ENCODE measurements at places on chromosomes 7 and 10. TPM values are rescaled to one million over a fixed set of nuclear protein-coding genes. Genes with fewer than 3 reads are reported as not detected.
A peak's percentile ranks its signal among the peaks of the same experiment; 100 is the strongest.

CPVL gene
- 11.7 TPM for total RNA-seq

ATE1 gene
- 83.1 TPM for total RNA-seq

TMEM139 gene
- 0.51 TPM for total RNA-seq

BAMBI gene
- 2.1 TPM for total RNA-seq

SCIN gene
- total RNA-seq: 9.5 TPM

IQUB gene
- total RNA-seq: 1.2 TPM

C10orf105 gene
- 0.10 TPM for total RNA-seq

BRI3 gene
- total RNA-seq: 13.3 TPM

TMEM254 gene
- 7.3 TPM for total RNA-seq

NANOS1 gene
- total RNA-seq: 4.6 TPM

LRRC4 gene
- total RNA-seq: 0.41 TPM

DNA sequence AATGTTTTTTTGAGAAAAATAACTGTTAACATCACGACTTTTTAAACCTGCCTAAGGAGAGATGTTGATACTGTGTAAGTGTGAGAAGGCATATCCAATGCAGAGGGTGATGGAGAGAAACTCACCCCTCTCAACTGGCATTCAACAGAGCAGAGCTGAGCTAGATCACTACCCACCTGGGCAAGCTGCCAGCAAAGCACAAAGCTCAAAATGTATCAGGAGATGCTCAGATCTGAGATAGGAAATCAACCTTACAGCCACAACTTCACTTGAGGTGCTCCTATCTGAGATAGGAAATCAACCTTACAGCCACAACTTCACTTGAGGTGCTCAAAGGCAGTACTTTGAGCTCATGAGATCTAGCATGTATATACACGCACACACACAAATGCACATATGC lies 151.5 kb upstream of the PDE1C start:
- no peak for DNase-seq

DNA sequence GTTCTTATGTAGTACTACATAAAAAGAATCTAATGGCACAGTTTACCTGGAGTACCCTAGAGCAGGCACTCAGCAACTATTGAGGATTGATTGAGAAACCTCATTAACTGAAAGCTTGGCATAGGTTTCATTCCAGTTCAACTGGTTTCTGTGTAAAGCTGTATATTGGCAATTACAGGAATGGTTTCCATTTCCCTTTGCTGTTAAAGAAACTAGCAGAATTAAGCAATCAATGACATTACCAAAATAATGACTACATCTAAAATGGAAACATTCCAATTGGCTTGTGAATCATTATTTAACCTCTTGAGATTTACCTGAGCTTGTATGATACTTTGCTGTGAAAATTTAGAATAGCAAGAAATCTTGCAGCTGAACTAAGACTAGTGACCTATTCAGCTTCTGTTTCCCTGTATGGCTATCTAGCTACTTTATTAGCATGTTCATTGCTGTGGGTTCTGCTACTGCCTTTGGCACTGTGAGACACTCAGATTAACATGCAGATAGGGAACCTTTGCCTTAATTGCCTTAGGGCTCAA lies 33.5 kb upstream of the CADPS2 start:
- DNase-seq: no peak

DNA sequence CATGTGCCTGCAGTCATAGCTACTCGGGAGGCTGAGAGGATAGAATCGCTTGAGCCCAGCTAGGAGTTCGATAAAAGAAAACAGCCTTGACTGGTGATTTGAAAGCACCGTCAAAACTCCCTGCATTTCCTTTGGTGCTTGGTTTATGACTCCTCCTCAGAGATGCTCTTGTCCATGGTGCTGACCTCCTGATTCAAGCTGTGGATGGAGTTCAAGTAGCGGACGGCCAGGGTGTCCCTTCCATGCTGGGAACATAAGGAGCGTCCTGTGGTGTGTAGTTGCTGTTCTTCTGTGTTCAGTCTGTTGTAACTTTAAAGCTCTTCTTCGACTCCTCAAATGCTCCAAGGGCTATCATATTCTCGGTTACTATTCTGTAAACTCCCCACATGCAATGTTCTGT lies 382.5 kb upstream of the KIAA1217 start:
- DNase-seq: peak; percentile 75

DNA sequence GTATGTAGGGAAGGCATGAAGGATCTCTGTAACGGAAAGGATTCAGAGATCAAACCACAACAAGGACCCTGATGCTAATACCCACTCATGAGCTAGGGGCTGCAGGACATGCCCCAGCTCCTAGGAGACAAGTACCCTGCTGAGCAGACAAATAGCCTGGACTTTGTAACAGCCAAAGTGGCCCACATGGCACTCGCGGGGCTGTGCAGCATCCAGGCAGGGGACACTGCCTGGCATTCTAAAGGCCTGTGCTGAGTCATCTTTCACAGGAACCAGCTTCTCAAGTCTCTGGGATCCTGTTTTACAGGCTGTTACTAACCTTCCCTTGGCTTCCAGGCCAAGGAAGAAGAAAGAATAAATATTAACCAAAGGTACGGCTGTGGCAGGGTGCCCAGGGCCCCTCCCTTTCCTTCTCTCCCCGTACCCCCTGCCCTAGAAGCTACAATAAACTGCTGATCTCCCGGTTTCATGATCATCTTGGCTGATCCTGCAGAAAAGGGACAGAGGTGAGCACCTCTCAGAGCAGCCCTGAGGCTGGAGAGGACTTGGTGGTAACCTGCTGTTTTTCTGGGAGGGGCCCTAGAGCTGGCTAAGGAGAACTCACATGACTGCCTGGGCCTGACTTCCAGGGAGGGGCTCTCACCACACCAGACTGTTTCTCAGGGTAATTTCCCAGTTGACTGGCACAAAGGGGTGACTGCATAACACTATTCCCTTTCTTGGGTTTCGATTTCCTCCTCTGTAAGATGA lies 4.2 kb upstream of the RPEL1 start:
- DNase-seq: peak; percentile 50

GRCh38 chr7:96997512-96998032 lies 7.8 kb upstream of the DLX6 start:
- no peak for DNase-seq

GRCh38 chr10:43105102-43105955 lies 28.5 kb downstream of the RET start:
- DNase-seq: peak; percentile 87

GRCh38 chr7:18861514-18862118 lies 255.8 kb downstream of the TWIST1 start:
- no peak for DNase-seq

DNA sequence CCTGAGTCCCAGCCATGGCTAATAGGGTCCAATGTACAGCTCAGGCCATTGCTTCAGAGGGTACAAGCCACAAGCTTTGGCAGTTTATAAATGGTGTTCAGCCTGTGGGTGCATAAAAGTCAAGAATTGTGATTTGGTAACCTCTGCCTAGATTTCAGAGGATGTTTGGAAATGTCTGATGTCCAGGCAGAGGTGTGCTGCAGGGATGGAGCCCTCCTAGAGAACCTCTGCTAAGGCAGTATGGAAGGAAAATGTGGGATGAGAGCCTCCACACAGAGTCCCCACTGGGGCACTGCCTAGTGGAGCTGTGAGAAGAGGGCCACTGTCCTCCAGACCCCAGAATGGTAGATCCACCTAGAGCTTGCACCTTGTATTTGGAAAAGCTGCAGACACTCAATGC lies 779.9 kb downstream of the GRM8 start:
- no peak for DNase-seq

GRCh38 chr10:59843748-59844147 lies 62.6 kb downstream of the CCDC6 start:
- no peak for DNase-seq

DNA sequence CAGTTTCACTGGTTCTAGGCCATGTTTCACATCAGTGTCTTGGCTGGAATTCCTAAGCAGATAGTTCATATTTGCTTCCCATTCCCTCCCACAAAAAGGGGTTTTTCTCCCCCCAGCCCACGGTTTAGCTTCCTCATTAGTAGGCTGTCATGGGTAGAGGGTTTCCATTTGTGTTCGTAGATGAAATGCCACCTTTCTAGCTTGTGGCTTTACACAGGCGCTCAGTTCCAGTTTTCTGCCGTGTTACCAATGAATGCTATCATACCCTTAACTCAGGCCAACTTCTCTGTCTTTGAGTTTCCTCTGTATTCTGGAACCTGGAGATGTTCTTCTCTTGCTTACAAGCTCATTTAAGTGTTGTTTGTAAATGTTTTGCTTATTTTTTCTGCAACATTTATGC lies 26.8 kb downstream of the CALD1 start:
- no peak for DNase-seq

GRCh38 chr10:83252596-83252995 lies 886.7 kb upstream of the GHITM start:
- DNase-seq: peak; percentile 80

DNA sequence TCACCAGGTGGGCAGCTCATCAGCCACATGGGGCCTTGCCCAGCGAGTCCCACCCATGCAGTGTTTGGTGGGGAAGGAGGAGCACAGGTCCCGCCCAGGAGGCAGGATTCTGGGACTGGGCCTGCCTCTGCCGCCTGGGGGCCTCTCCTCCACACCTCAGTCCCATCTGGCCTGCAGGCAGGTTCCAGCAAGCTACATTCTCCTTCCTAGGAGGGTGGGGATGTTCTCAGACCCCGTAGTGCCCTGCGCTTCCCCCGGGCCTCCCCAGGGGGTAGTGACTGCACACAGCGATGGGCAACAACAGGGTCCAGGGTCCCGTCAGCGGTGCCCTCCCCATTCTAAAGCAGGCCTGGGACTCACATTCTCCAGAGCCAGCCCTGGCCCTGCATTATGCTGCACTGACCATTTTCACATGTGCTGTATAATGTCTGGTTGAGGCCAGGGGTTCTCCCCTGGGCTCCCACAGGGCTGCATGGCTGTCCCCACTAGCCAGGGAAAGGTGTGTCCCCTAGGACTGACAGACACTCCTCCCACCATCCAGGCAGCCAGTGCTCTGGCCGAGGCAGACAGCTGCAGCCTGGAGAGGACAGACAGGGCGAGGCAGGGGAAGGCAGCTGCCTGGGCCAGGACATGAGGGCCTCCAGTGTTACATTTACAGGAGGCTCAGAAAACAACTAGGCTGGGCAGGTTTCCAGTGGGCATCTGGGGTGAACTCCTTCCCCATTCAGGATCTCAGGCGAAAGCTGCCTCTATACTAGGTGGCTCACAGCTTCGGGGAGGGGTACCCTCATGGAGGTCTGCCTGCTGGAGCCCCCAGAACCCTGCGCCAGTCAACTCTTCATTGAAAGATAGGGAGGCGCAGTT lies 9.3 kb downstream of the RASGEF1A start:
- peak; percentile 41 for DNase-seq

DNA sequence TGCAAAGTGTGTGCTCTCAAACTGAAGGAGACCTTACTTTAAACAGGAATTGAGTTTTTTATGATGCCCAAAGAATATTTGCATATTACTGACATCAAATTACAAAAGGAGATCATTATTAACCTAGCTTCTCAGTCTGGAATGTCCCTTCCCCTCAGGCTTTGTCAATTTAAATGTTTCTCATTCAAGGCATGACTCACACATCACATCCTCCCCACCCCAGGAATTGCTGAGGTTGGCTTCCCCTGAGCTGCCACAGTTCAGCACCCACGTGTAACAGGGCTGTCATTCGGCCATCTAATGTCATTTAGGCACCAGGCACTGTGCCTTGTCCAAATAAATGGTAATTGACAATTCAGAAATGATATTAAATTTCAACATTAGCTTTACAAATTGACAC lies 305.9 kb upstream of the MGMT start:
- DNase-seq: no peak

GRCh38 chr7:43877968-43878864 lies 8.9 kb upstream of the MRPS24 start:
- DNase-seq: no peak

DNA sequence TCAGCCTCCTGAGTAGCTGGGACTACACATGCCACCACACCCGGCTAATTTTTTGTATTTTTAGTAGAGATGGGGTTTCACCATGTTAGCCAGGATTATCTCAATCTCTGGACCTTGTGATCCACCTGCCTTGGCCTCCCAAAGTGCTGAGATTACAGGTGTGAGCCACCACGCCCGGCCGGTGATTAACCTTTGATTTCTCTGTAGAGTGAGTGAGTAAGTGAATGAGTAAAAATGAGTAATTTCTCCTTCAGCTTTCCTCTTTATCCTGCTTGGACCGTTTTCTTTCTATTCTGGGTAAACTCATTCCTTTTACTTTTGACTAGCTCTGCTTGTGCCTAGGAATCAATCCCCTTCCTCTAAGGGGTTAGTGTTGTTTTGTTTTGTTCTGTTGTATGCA lies 36.8 kb downstream of the ST7 start:
- no peak for DNase-seq

GRCh38 chr10:82331716-82332115 lies 456.7 kb downstream of the NRG3 start:
- DNase-seq: peak; percentile 14

DNA sequence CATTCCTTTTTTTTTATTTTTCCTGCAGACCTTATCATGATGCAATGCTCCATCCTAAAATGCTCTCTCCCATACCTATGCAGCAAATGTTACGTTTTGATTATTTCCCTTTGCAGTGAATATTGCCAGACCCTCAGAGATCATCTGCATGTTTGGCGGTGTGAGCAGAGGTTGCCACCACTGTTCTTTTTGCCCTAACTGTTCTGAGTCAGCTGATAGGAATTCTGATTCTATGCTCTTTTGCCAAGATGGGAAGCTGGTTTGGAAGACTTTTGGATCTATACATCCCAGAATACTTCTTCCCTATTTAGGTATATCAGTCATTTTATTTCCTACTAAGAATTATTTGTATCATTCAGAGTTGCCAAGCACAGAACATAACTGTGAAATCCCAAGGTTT lies 130.5 kb downstream of the KLF6 start:
- DNase-seq: no peak

DNA sequence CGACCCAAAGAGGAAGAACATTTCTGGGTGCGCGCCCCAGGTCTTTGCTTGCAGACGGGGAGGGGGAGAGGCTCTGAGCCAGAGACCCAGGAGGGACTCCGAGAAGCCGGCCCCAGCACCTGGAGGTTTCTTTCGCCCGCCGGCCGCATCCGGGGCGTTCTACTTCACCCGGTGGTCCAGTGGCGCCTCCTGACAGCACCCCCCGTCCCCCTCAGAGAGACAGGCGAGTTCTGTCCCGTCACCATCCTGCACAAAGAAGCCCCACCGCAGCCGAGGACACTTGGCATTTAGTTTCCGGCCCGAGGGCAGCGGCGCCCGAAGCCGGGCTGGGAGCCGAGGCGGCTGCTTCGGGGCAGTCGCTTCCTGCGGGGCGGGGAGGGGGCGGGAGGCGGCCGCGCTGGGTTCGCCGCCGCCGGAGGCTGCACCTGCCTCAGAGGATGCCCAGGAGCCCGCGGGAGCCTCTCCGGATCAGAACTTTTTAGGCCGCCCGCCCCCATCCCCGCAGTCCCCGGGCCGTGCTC lies at the start of gene TMEM178B:
Gene TMEM178B, plus strand, starts transcription at position 424 of the 521 bp plus-strand sequence.
- no peak for DNase-seq

DNA sequence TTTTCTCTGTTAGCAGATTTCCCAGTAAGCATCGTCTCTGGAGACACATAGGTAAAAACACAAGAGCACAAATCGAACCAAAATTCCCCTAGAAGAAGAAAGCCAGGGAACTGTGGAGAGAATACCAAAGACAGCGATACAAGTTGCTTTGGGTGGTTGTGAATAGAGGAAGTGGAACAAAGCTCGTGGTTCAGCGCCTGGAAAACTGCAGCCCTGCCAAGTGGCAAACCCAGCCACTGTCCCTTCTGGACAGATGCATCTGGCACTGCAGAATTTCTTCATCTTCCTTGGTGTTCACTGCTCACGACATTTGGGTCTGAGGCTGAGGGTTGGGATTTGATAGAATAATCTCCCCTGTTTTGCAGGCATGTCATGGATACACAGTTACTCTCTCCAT lies 733.8 kb downstream of the PARD3 start:
- no peak for DNase-seq

Data from tongue (tissue), 3 donors.